Endothelial cell of umbilical vein (primary cell): ENCODE measurements at places on chromosomes 11 and 22. TPM values are rescaled to one million over a fixed set of nuclear protein-coding genes. Genes with fewer than 3 reads are reported as not detected.

Gene TENM4
- polyA plus RNA-seq, result 0.02 and 0.06 TPM in 2 replicates

Gene ANO5
- 0.03 and 0.32 TPM in 2 replicates for polyA plus RNA-seq

GRCh38 chr11:6391537-6392134 is 1.4 kb downstream of the SMPD1 start:
- no peak for DNase-seq

GRCh38 chr22:37180531-37181231 is 7.4 kb downstream of the C1QTNF6 start:
- no peak for DNase-seq
